Fibroblast of skin of scalp (primary cell): ENCODE measurements at places on chromosomes 11 and 22.

GRCh38 chr11:75189911-75190310 lies 39.0 kb downstream of the SLCO2B1 start:
- no peak for DNase-seq

- no peak for DNase-seq
These were observed 22.1 kb upstream of the PSMA1 start for GRCh38 chr11:14542324-14542723.

GRCh38 chr11:9176136-9176535 lies 84.7 kb upstream of the SCUBE2 start:
- no peak for DNase-seq

DNA sequence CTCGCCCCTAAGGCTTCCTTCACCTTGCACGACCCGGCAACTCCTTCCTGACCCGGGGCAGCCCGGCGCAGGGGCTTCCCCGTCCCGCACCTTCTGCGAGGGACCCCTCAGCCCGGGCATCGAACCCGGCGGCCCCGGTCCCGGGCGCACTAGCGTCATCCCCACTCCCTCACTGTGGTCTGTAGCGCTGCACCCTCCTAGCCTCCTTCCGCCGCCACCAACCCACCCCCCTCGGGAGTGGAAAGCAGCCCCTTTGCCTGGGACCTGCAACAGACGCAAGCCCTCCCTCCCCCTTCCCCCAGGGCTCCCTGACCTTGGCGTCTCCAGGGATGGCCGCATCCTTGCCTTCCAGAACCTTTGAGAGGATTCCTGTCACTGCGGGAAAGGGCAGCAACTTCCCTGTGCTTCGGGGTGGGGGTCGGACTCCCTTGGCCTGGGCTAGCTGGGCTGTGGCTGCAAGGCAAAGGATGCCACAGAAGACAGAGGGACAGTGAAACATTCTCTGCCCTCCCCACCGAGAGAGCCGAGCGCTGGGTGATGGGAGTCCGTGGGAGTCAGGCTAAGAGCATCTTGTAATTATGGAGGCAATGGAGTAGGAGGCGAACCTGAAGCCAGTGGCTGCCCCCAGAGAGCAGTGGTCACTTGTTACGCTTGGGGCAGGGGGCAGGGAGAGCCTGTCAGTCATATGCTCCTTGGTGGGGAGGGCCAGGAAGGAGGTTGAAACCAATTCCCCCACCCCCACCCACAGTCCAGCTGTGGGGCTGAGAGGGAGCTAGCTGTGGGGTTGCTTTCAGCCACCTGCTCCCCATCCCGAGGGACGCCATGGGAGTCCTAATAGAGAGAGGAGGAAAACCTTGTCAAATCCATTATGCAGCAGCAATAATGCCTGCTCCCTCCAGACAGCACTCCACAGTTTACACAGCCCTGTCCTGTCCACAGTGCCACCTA lies 920 bp downstream of the TMEM132A start:
- DNase-seq: no peak

GRCh38 chr11:96105944-96106343 lies 182.0 kb upstream of the MTMR2 start:
- no peak for DNase-seq

- no peak for DNase-seq
These were observed 186.3 kb upstream of the B3GAT1 start for GRCh38 chr11:134598368-134598767.

DNA sequence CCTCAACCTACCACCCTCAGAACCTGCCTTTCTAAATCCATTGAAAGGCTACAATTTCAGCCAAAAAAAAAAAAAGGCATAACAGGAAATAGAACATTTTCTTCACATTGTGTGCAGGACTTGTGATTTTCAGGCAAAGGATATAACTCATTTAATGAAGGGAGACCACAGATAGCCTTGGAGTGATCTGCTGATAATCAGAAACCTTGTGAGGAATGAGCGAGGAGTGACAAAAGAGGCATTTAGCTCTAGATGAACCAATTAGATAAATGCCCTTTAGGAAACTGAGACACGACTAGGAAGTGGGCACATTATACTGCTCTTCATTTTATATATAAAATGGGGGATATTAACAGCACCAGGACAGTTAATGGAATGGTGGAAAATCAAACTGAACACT lies 216.5 kb upstream of the GRIA4 start:
- DNase-seq: no peak

DNA sequence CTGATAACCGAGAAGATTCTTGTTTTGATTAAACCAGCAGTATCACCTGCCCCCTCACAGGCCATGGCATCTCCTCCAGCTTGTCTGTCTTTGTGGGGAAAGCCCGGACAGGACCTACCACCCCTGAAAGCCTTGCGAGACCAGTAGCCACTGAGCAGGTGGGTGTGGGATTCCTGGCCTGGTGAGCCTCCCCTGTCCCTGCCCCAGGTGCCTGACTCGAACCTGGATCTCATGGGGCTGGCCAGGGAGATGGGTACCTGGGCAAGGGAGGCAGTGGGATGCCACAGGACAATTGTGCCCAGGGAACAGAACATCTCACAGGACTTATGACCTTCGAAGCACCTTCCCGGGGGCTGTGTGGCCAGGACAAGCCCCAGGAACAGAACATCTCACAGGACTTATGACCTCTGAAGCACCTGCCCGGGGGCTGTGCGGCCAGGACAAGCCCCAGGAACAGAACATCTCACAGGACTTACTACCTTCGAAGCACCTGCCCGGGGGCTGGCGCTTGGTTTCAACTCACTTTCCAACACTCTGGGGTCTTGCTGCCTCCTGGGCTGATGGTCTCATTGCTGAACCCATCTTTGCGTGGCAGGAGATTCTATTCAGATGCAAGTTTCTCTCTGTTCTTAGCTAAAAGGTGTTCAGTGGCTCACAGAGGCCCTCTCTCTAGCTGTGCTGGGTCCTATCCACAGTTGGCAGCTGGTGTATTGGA lies 854.5 kb downstream of the BRD1 start:
- no peak for DNase-seq

DNA sequence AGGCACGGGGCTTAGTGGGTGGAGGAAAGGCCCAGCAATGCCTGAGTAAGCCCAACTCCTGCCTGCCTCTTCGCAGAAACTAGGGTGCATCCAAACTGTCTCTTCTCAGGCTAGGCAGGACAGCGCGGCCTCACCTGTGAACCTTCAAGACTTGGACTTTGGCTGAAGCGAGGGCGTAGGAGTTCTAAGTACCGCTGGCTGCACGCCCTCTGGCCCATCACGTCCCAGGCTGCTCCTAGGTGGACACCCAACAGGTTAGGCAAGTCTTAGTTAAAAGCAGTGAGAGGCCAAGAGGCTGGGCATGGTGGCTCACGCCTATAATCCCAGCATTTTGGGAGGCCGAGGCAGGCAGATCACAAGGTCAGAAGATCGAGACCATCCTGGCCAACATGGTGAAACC lies 1.8 kb upstream of the DDB2 start:
- no peak for DNase-seq

DNA sequence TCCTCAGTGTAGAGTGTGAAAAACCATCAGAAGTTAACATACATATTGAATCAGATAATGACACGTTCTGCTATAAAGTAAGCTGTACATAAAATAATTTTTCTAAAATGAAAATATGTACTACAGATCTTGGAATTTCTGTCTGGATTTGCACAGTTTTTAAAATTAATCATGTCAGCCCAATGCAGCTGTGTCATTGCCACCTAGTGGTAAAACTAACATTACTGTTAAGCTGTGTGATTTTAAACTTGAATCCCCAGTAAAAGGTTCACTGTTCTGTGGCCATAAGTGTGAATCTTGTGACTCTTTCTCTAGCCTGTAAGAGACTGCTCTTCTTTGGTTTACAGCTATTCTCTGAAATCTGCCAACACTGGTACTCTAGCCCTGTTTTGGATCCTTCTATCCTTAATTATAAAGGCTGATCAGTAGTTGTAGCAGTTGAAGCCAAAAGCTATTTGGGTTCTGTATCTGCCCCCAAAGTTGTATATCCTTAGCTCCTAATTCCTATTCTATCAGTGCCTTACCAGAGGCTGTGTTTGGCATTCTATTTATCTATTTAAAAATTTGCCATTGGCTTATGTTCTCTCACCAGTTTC lies 4.0 kb downstream of the JRKL start:
- peak; percentile 58 for DNase-seq

DNA sequence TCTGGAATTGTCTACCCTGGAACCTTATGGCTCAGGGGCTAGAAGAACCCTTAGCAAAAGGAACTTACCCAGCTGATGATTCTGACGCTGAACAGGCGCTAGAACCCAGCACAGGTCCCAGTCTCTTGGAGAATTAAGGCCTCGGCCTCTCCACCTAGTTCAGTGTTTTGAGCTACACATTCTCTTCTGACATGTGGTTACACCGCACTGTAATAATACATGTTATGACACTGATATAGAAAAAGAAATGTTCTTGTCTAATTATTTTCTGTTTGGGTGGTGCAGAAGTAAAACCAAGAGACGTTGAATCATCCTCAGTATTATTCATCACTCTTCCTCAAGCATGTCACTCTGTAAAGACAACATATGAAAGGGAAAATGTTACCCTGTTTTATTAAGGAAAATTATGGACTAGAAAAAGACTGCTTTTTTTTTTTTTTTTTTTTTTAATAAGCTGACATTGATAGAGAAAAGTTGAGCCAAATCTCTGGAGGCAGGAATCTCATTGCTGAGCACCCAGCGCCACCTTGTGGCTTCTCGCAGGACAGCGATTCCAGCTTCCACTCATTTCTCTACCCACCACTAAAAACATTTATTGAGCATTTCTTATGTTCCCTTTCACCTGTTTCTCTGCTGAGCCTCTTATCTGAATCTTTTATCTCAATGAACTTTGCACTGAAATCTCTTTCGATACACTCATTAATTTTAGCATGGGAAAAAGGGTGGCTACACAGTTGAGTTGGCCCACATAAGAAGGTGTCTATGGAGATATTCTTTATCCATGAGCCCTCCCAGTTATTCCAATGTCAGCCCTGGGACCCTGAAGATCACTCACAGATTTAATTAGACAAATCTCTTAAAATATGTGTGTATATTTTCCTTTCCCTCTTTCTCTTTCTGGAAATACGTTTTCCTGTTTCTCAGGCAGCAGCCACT lies 12.6 kb upstream of the APLNR start:
- DNase-seq: peak; percentile 63

DNA sequence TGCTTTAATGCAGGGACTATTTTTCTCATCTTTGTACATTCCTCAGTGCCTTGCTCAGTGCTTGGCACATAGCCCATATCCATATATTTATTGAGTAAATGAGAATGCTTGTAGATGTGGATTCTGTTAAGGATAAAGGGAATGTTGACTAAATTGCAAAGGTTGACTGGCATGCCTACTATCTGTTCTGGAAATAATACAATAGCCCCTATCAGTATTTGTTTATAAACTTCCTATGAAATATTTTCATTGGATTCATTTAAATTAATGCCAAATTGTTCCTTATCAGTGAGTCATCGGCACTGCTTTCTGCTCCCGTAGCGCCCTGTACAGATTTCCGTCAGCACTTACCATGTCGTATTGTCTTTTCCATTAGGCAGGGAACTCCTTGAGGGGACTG lies 8.0 kb downstream of the RNF121 start:
- peak; percentile 46 for DNase-seq

- DNase-seq: no peak
These were observed 13.6 kb downstream of the POLR2F start for GRCh38 chr22:37967147-37967546.

DNA sequence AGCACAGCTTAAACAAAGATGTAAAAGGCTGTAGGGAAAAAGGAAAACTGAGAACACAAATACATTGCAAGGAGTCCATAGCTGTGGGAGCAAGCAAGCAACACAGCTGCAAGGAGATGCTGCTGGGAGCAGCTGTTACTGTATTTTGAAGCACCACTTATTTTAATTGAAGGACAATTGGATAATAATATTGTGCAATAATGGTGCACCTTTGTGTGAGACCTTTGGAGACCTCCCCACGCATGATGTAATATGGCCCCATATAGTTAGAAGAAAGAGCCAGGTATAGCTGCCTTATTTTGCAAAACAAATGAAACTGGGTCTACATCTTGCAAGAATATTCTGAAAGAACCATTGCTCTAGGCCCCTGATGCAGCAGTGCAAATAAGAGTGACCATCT lies 191.1 kb upstream of the KIRREL3 start:
- DNase-seq: no peak

DNA sequence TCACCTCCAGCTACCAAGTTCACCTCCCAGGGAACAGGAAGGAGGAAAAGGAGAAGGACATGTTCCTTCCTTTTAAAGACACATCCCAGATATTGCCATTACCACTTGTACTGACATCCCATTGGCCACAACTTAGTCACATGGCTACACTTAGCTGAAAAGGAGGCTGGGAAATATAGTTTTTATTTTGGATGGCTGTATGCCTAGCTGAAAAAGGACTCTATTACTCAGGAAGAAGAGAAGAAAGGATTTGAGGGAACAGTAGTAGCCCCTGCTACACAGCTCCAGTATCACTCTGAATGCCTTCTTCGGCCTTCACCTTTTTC lies 2.1 kb upstream of the APOA5 start:
- peak; percentile 23 for DNase-seq

DNA sequence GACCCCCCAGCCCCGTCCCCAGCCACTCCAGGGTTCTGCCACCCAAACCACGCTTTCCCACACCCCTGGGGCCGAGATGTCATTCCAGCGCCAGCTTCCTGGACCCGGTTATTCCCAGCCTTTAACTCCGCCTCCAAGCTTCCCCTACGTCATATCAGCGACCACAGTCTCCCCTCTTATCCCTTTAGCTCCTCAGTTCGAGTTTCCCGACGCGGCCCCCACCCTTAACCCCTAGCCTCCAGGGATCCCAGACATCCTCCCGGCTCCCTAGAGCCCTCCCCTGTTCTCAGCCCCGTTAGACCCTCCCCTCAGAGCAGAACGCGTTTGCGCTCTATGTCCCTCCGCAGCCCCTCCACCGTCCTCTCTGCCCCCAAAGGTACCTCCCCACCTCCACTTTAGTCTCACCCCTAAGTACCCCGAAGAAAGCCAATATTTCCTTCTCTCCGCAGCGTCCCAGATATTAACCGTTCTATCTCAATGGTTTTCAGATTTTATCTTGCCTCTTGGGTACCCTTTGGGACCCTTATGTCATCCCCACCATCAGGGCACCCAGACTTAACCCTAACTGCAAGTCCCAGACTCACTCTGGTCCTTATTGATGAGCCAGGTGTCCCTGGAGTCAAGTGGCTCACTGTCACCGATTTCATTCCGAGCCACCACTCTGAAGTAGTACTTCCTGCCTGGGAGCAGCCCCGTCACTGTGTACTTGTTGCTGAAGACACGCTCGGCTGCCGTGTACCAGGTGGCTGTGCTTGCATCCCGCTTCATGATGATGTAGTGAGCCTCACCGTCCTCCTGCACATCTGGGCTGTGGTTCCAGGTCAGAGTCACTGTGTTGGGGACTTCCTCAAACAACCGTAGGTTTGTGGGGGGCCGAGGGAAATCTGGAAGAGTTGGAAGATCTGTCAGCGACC lies 8.0 kb downstream of the TMEM86A start:
- DNase-seq: peak; percentile 53

- peak; percentile 94 for DNase-seq
These were observed 26.0 kb downstream of the TSPAN18 start for GRCh38 chr11:44752713-44753112.

- no peak for DNase-seq
These were observed 2.9 kb downstream of the MUC2 start for GRCh38 chr11:1077417-1078119.

- no peak for DNase-seq
These were observed 86.5 kb downstream of the FAM76B start for GRCh38 chr11:95703049-95703448.
